CD8-positive, alpha-beta memory T cell (primary cell): ENCODE measurements at places on chromosomes 11 and 22. TPM values are rescaled to one million over a fixed set of nuclear protein-coding genes. Genes with fewer than 3 reads are reported as not detected.

- H3K4me3 ChIP-seq: no peak overlapping the region
- no peaks in the 10 kb centered on the region for H3K36me3 ChIP-seq
- no peak for DNase-seq
Measured at GRCh38 chr22:36461665-36462649, 19.5 kb downstream of the TXN2 start.

MUC6 gene
- not detected for total RNA-seq

LRRC74B gene
- total RNA-seq: not detected

DNA sequence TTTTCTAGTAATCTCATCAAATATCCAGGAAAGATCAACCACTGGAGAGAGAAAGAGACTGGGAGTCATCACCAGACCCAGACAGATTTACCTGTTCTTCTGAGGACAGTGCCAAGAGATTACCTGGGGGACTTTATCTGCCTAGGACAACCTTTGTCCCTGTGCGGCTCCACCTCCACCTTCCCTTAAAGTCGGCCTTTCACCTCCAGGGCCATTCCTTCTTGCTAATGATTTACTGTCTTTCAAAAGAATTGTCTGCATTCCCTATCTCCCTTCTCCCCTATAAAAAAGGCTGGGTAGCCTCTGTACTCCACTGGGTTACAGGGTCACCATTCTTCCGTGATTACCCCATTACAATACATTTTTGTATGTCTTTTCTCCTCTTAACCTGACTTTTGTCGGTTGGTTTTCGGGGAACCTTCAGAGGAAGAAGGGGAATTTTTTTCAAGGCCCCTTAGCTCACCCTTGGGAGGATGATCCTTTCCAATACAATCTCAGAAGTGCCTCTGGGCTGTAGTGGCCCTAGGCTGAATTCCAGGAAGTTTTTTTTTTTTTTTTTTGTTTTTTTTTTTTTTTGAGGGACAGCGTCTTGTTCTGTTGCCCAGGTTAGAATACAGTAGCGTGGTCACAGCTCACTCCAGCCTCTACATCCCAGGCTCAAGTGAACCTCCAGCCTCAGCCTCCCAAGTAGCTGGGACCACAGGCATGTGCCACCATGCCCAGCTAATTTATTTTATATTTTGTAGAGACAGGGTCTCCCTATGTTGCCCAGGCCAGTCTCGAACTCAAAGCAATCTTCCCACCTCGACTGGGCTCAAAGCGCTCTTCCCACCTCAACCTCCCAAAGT is 1.5 kb upstream of the HMOX1 start:
- H3K36me3 ChIP-seq: no peaks in the 10 kb centered on the region
- DNase-seq: no peak
- H3K27ac ChIP-seq: no peak overlapping the region
- H3K4me3 ChIP-seq: no peak overlapping the region
- peaks cover 14% of the 10 kb centered on the region for H3K4me1 ChIP-seq
- peaks cover 9% of the 10 kb centered on the region for H3K27me3 ChIP-seq

- H3K4me3 ChIP-seq: no peak overlapping the region
- no peaks in the 10 kb centered on the region for H3K36me3 ChIP-seq
- no peak overlapping the region for H3K27ac ChIP-seq
- DNase-seq: no peak
- peaks cover 4% of the 10 kb centered on the region for H3K4me1 ChIP-seq
- no peaks in the 10 kb centered on the region for H3K27me3 ChIP-seq
Measured at GRCh38 chr22:42913874-42914510, 56.9 kb upstream of the ARFGAP3 start.

SHISAL1 gene
- total RNA-seq: not detected

DNA sequence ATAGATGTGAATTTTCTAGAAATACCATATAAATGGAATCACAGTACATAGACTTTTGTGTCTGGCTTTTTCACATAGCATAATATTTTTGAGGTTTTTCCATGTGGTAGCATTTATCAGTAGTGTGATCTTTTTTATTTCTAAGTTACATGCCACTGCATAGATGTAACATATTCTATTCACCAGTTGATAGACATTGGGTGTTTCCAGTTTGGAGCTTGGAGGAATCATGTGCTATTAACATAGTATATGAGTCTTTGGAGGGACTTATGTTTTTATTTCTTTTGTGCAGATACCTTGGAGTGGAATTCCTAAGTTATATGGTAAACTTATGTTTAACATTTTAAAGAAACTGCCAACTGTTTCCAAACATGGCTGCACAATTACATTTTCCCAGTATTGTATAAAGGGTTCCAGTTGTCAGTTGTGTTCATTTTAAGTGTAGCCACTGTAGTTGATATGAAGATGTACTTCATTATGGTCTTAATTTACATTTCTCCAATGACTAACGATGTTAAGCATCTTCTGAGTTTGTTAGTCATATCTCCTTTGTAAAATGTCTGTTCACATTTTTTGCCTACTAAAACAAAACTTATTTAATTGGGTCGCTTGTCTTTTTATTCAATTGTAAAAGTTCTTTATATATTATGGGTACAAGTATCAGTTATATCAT is 145.7 kb upstream of the TRPC6 start:
- no peaks in the 10 kb centered on the region for H3K27me3 ChIP-seq
- no peak for DNase-seq
- no peak overlapping the region for H3K27ac ChIP-seq
- H3K4me3 ChIP-seq: no peak overlapping the region
- no peaks in the 10 kb centered on the region for H3K4me1 ChIP-seq
- H3K36me3 ChIP-seq: no peaks in the 10 kb centered on the region

GRCh38 chr11:130049328-130049771 is 20.3 kb upstream of the APLP2 start:
- no peaks in the 10 kb centered on the region for H3K27me3 ChIP-seq
- H3K27ac ChIP-seq: no peak overlapping the region
- H3K36me3 ChIP-seq: no peaks in the 10 kb centered on the region
- no peak overlapping the region for H3K4me3 ChIP-seq
- H3K4me1 ChIP-seq: no peaks in the 10 kb centered on the region
- DNase-seq: no peak

GRCh38 chr11:60871378-60872061 is 4.2 kb downstream of the ZP1 start:
- DNase-seq: peak; percentile 55
- no peaks in the 10 kb centered on the region for H3K36me3 ChIP-seq
- no peak overlapping the region for H3K4me3 ChIP-seq
- peaks cover 29% of the 10 kb centered on the region for H3K4me1 ChIP-seq
- H3K27me3 ChIP-seq: no peaks in the 10 kb centered on the region
- H3K27ac ChIP-seq: no peak overlapping the region

GRCh38 chr22:31569126-31569525 is 72.8 kb downstream of the SFI1 start:
- H3K27me3 ChIP-seq: no peaks in the 10 kb centered on the region
- DNase-seq: no peak
- no peaks in the 10 kb centered on the region for H3K4me1 ChIP-seq
- no peak overlapping the region for H3K4me3 ChIP-seq
- peaks cover 23% of the 10 kb centered on the region for H3K36me3 ChIP-seq
- no peak overlapping the region for H3K27ac ChIP-seq

FSHB gene
- total RNA-seq: not detected

GRCh38 chr22:19035474-19036228 is 86.6 kb downstream of the DGCR2 start:
- H3K27me3 ChIP-seq: no peaks in the 10 kb centered on the region
- H3K27ac ChIP-seq: no peak overlapping the region
- no peaks in the 10 kb centered on the region for H3K4me1 ChIP-seq
- H3K4me3 ChIP-seq: no peak overlapping the region
- peaks cover 15% of the 10 kb centered on the region for H3K36me3 ChIP-seq

GRCh38 chr11:73426219-73426850 is 50.1 kb downstream of the RELT start:
- no peaks in the 10 kb centered on the region for H3K4me1 ChIP-seq
- no peak overlapping the region for H3K27ac ChIP-seq
- H3K27me3 ChIP-seq: no peaks in the 10 kb centered on the region
- no peak for DNase-seq
- H3K4me3 ChIP-seq: no peak overlapping the region

DNA sequence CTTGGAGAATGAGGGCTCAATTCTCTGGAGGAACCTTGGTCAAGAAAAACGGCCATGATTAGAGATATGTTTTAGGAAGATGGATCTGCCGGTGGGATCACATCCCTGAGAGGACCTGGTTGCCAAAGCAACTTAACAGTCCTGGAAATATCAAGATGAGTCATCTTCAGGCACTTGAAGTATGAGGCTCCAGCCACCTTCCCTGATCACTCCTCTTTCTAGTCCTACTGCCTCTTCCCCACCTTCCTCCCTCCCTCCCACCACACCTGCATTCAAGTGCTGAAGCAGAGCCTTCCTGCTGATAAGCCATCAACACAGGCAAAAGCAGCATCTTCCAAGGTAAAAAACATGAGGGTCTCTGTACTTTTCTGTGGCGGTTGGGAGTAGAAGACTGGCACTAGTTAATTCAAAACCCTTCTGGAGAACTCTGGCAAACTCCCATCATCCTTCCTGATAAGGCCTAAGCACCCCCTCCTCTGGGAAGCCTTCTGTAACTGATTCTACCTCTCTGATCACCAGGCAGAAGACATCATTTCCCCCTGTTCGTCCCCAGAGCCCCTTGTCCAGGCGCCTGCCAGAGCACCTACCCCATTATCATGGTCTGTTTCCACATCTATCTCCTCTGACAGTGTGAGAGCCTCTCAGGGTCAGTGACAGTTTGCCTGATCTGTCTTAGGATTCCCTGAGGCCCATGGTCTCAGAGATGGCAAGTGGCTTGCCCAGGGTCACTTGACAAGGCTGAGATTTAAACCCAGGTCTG is 79.8 kb downstream of the CLPB start:
- no peak overlapping the region for H3K27ac ChIP-seq
- no peak overlapping the region for H3K4me3 ChIP-seq
- no peaks in the 10 kb centered on the region for H3K4me1 ChIP-seq

DNA sequence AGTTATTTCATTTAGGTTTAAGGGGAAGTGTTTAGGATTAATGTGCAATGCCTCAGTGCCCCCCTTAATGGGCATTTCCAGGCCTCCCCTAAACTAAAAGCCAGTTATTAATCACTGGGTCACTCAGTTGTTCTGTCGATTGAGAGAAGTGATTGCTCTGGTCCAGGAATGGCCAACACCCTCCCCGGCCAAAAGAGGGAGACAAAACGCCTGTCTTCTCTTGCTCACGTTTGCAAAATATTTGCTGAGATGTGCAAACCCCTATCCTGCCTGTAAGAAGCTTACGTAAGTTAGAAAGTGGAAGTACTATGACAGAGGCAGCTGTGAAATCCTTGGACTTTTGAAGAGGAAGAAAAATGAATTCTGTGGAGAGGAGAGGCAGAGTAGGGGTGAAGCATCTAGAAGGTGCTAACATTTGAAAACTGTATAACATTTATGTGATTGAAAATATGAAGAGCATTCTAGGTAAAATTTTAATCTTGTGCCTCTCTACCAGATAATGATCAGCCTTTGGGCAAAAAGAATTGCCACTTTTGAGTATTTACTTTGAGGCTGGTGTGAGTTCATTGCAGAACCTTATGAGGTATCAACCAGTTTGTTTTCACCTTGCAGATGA is 37.7 kb downstream of the NTM start:
- H3K27ac ChIP-seq: no peak overlapping the region
- no peak for DNase-seq
- H3K4me1 ChIP-seq: no peaks in the 10 kb centered on the region
- no peak overlapping the region for H3K4me3 ChIP-seq

DNA sequence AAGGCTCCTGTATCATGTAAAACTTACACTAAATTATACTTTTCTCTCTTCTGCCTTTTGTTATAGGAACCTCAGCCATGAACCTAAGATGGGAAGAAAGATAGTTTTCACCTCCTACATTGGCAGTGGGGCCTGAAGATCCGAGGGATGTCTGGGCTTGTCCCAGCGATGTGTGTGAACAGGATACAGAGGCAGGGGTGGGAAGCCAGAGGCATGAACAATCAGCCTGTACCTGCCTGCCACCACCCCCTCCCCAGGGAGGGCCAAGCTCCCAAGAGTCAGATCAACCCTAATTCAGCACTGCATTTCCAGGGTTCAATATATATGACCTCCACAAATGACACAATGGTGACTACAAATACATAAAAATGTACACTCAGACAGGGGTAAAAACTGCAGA is 9.4 kb downstream of the KIAA0930 start:
- H3K27ac ChIP-seq: no peak overlapping the region
- H3K4me3 ChIP-seq: no peak overlapping the region
- H3K4me1 ChIP-seq: no peaks in the 10 kb centered on the region
- no peaks in the 10 kb centered on the region for H3K27me3 ChIP-seq
- H3K36me3 ChIP-seq: no peaks in the 10 kb centered on the region

DNA sequence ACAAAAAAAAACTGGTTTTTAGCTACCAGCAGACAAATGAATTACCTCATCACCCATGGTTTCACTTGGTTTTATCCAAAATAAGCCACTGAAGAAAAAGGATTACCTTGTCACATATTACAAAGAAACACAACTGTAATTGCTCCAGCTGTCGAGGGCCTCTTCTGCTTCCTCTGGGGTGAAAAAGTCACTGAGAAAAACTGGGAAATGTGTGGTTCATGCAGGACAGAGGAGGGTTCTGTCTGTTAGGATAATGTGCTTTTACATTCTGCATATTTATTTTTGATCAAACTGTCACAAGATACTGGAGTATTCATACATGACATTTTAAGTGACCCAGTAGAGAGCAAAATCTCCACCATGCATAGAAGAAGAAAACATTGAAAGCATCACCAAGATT is 211.7 kb downstream of the NAV2 start:
- H3K4me3 ChIP-seq: no peak overlapping the region
- no peak for DNase-seq
- no peaks in the 10 kb centered on the region for H3K27me3 ChIP-seq
- no peaks in the 10 kb centered on the region for H3K4me1 ChIP-seq
- H3K36me3 ChIP-seq: no peaks in the 10 kb centered on the region
- H3K27ac ChIP-seq: no peak overlapping the region

- H3K27me3 ChIP-seq: no peaks in the 10 kb centered on the region
- DNase-seq: peak; percentile 48
- H3K4me3 ChIP-seq: no peak overlapping the region
Measured at GRCh38 chr22:26367402-26368245, 61.4 kb upstream of the ASPHD2 start.

- H3K4me3 ChIP-seq: no peak overlapping the region
- H3K4me1 ChIP-seq: no peaks in the 10 kb centered on the region
- no peak for DNase-seq
- H3K27ac ChIP-seq: no peak overlapping the region
- H3K27me3 ChIP-seq: no peaks in the 10 kb centered on the region
Measured at GRCh38 chr22:35034963-35035362, 31.0 kb upstream of the ISX start.

DNA sequence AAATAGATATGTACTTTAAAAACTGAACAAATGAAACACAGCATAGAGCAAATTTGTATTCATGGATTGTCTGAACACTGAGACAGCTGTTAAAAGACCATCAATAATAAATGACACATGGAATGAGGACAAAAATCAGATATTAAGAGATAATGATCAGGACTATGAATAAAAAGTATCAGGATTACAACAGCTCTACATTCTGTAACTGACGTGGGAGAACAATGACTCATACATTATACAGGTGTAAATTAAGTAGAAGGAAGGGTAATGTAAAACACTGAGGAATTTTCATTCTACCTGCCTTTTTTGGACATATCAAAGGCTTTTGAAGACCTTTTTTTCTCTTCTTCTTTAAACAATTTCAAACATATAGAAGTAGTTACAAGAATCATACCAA is 310.9 kb upstream of the ANO3 start:
- H3K27ac ChIP-seq: no peak overlapping the region
- DNase-seq: no peak
- no peaks in the 10 kb centered on the region for H3K36me3 ChIP-seq
- H3K27me3 ChIP-seq: no peaks in the 10 kb centered on the region

- no peaks in the 10 kb centered on the region for H3K4me1 ChIP-seq
- H3K36me3 ChIP-seq: peaks cover 20% of the 10 kb centered on the region
- H3K27ac ChIP-seq: no peak overlapping the region
- no peaks in the 10 kb centered on the region for H3K27me3 ChIP-seq
Measured at GRCh38 chr22:21926728-21927127, 25.9 kb downstream of the PPM1F start.

KLHL35 gene
- 0.83 TPM for total RNA-seq

- no peaks in the 10 kb centered on the region for H3K27me3 ChIP-seq
- H3K36me3 ChIP-seq: no peaks in the 10 kb centered on the region
- H3K4me1 ChIP-seq: no peaks in the 10 kb centered on the region
Measured at GRCh38 chr11:120432056-120433018, 79.2 kb upstream of the GRIK4 start.

PRODH gene
- 0.24 TPM for total RNA-seq
